ENCODE measurements at places on chromosomes 12 and 14. TPM values are rescaled to one million over a fixed set of nuclear protein-coding genes. Genes with fewer than 3 reads are reported as not detected.

Gene TMPRSS12
- polyA plus RNA-seq: not detected

Gene CBLN3
- polyA plus RNA-seq: 2.6 TPM

Gene ESPL1
- 8.0 TPM for polyA plus RNA-seq

Gene SERPINA6
- 9.5 TPM for polyA plus RNA-seq

Gene TMTC1
- polyA plus RNA-seq: 27.1 TPM

Gene DUSP6
- polyA plus RNA-seq: 85.8 TPM

Gene SYT10
- polyA plus RNA-seq: 0.50 TPM

Gene CSRP2
- polyA plus RNA-seq: 105 TPM

Gene MANSC4
- polyA plus RNA-seq: 0.24 TPM

Gene MGST1
- 38.4 TPM for polyA plus RNA-seq

Gene NGB
- polyA plus RNA-seq: not detected

Gene GLT8D2
- 15.5 TPM for polyA plus RNA-seq

Gene CAND1
- polyA plus RNA-seq: 208 TPM

Gene ADGRD1
- polyA plus RNA-seq: 15.5 TPM

Gene PIANP
- polyA plus RNA-seq: 8.9 TPM

Gene BCL11B
- polyA plus RNA-seq: 2.3 TPM

Gene SLC7A7
- polyA plus RNA-seq: 121 TPM

Gene IFNG
- polyA plus RNA-seq: not detected

Gene MIP
- not detected for polyA plus RNA-seq

Gene TSPAN19
- polyA plus RNA-seq: 0.59 TPM

Measured in right renal cortex interstitium (tissue), 3 donors.